HCT116 (cell line): ENCODE measurements at places on chromosomes 2 and 18.

- DNase-seq, result no peak
Observed at GRCh38 chr2:112155331-112156151, 17.4 kb downstream of the FBLN7 start.

- no peak for DNase-seq
Observed at GRCh38 chr2:10413991-10414451, 34.1 kb downstream of the ODC1 start.

- no peak for DNase-seq
Observed at GRCh38 chr2:230414302-230414701, 1.7 kb upstream of the SP100 start.

DNA sequence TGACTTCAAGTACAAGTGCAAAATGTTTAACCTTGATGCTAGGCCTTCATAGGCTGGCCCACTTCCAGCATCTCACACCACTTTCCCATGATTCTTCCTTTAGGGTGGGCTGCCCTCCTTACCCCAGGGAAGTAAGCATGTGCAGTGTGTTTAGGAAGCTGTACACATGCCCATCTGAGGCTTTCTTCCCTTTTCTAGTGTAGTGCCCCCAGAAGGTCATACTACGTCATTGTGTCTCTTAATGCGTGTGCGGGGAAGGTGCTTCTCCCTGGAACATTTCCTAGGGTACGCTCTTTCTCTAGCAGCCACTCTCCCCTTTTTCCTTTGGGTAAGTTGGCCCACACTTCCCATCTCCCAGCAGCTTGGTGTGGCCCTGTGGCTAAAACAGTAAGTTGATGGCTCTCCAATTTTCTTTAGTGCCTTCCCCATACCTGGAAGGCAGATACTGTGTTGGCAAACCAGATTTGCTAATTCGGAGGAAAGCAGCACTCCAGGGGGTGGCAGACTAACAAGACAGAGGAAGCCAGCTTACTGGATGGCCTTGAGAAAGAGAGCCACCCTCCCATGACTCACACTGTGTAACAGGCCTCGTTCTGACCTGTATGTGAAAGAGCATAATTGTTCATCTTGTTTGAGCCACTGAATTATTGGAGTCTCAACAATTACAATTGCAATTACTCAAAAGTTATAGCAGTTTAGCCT is 1.1 kb upstream of the SULT6B1 start:
- peak; percentile 89 for DNase-seq

DNA sequence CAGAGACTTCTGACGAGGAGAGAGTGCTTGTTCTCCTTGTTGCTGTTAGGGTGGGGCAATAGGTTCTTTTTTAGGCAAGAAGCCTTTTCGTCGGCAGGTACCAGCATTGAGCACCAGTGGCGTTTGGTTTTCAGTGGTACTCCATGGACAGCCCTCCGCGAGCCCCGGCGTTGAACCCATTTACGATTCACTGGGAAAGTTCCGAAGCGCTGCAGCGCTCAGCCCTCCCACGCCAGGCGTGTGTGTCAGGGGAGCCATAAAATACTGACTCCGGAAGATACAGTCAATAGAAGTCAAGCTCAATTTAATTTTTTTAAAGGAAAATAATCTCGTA is 494 bp upstream of the ROCK1 start:
- no peak for DNase-seq

DNA sequence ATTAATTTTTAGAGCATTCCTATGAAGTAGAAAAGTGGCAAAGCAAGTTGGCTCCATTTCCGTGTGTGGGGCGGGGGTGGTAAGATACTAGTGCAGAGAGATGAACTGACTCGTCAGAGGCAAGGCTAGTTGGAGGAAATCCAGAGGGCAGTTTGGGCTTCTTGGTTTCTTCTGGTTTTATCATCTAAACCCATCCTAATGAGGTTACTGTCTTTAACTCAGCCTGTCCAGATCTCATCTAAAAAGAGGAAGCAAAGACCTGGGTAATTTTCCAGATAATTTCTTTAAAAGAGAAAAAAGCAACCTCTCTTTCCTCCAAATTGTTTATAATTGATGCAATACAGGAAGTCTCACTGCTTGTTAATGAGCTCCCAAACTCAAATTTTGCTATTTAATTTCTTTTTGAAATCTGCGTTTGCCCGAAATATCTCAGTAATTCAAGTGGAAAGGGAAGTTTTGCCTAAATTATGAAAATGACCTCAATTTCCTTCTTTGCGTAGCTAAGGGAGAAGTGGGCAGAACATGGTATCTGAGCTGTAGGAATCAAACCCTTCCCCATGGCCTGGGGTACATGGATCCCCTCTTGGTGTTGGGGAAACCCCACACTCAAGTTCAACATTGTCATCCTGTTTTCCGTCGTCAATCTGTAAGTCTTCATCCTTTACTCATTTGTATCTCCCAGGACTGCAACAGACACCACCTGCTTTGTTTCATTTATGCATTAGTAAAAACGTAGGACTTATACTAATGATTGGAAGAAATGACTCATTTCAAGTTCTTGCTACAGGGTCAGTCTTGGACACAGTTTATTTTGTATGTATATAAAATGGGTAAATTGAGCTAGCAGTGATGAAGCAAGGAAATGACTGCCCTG is 89.1 kb upstream of the KLF7 start:
- no peak for DNase-seq

DNA sequence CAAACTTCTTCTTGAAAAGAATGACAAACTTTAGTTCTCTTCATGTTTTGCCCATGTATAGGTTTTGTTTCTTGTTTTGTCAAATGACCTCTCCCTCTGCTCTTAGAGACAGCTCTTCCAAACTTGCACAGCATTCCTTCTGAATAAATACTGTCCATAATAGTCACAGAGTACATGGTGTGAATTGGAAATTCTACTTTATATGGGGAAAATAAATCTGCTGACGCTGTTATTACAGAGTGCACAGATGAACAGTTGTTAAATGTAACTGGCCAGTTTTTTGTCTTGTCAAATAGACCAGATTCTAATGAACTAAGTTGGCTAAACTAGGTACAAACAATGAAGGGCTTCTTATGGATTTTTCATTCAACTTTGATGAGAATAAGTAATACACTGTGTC is 115.8 kb upstream of the DTNA start:
- no peak for DNase-seq

DNA sequence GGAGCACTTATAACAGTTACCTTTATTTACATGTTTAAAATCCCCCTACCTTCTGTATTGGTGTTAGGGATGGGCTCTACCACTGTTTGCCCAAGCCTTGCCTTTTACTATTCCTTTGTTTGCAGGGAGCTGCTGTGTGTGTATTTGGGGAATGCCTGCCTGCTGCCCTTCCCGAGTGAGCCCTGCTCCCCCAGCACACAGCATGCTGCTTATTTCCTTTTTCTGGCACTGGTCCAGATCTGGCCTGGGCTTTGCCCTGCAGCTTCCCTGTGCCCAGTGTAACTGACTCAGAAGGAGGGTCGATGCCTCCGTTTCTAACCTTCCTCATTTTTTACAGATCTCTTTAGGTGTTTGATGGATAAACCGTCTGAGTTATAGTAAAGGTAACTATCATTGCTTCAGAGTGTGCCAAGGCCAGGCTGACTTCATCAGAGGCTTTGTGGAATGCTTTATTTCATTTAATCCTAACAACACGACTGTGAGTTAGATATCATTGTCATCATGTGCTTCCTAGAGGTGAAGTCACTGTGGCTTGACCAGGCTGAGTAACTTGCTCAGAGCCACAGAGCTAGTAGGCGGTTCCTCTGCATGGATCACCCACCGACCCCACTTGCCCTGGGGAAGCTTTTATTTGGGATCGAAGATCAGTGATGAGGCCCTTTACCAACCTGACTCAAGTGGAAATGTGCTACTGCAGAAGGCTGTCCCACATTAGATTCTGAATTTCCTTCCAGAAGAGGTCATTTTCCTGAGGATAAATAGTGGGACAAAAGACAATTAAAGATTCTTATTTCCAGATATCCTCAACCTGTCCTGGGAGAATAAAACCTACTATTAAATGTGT is 238.8 kb downstream of the ZNF407 start:
- DNase-seq, result no peak

- DNase-seq, result peak; percentile 6
Observed at GRCh38 chr2:163610817-163611556, 124.8 kb downstream of the FIGN start.

GRCh38 chr2:20669562-20670314 is 2.8 kb downstream of the GDF7 start:
- no peak for DNase-seq

DNA sequence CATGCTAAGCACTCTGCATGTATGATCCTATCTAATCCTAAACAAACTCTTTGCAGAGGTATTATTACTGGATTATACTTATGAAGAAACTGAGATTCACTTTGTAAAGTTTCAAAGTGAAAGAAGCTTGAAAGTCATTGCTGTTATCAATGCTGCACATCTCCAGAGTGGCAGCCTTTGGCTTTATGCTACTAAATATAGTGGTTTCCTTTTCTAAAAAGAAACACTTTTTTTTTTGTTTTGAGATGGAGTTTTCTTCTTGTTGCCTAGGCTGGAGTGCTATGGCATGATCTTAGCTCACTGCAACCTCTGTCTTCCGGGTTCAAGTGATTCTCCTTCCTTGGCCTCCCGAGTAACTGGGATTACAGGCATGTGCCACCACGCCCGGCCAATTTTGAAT is 114.9 kb upstream of the RAB27B start:
- no peak for DNase-seq

GRCh38 chr2:128502200-128502599 is 183.5 kb upstream of the HS6ST1 start:
- DNase-seq, result no peak

- DNase-seq, result no peak
Observed at GRCh38 chr18:44229693-44230108, 451.0 kb upstream of the SETBP1 start.

DNA sequence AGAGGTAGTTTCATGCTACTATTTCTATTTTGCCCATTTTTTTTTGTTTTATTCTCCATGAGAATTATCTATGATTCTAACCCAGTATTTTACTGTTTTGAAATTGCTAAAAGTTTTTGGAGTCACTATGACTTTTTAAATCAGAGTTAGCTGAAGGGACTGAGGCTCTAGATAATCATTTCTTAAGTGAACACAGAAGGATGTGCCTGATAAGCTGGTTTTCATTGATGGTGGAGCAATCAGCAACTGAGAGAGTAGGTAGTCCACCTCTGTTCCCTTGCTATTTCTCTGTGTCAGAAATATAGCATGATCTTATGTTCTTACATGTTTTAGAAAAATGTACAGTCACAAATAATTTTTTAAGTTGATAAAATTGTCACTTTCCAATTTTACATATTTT is 59.4 kb downstream of the CCDC138 start:
- no peak for DNase-seq

DNA sequence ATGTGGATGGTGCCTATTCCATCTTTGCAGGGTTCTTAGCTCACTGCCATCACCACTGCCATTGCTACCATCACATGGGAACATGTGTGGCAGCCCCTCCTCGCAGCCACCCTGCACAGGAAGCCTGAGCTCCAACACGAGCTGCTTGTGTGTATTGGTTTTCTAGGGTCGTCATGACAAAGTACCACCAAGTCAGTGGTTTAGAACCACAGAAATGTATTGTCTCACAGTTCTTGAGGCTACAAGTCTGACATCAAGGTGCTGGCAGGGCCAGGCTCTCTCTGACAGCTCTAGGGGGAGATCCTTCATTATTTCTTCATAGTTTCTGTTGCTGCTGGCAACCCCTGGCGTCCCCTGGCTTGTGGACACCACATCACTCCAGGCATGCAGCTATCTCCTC is 10.3 kb upstream of the IL1R2 start:
- DNase-seq, result no peak

- no peak for DNase-seq
Observed at GRCh38 chr2:86413296-86414094, 27.7 kb upstream of the KDM3A start.

- no peak for DNase-seq
Observed at GRCh38 chr18:23902396-23902795, 112.2 kb upstream of the TTC39C start.

DNA sequence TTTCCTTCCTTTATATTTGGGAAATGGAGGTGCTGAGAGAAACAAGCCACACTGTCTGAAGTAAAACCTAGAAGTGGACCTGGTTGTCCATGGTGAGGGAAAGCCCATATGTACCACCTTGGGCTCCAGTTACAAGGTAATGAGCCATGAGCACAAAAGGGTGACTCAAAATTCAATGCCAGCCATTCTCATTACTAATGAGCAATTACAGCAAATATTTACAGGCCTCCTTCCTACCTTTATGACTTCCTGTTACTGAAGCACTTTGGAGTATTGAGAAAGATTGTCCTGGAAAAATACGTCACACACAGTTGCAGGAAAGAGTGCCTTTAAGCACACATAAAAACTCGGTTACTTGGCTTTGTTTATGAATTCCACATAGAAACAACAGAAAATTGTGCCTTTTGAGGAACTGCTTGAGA is 9.1 kb downstream of the EPAS1 start:
- DNase-seq, result peak; percentile 67

DNA sequence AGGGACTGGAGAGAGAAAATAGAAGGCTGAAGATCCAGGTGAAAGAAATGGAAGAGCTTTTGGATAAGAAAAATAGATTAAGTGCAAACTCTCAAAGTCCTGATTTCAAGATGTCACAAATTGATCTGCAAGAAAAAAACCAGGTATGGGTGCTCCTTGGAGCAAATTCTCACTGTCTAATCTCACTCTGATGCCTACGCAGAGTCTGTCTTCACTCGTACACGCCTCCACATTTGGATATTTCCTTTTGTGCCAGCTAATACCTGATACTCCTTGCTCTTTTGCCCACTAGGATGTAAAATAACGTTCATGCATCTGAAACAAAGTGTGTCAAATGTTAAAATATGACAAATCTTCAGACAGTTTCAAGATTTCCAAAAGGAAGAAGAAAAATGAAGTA is 99.4 kb downstream of the CCDC102B start:
- no peak for DNase-seq

GRCh38 chr2:180246268-180246667 is 239.2 kb upstream of the CWC22 start:
- DNase-seq, result no peak

- no peak for DNase-seq
Observed at GRCh38 chr2:204654669-204655068, 109.4 kb downstream of the PARD3B start.

GRCh38 chr18:45755934-45756333 is 32.0 kb downstream of the SLC14A1 start:
- DNase-seq, result no peak

- no peak for DNase-seq
Observed at GRCh38 chr2:180368881-180369280, 361.8 kb upstream of the CWC22 start.
